ENCODE measurements at places on chromosomes 7 and 10.

DNA sequence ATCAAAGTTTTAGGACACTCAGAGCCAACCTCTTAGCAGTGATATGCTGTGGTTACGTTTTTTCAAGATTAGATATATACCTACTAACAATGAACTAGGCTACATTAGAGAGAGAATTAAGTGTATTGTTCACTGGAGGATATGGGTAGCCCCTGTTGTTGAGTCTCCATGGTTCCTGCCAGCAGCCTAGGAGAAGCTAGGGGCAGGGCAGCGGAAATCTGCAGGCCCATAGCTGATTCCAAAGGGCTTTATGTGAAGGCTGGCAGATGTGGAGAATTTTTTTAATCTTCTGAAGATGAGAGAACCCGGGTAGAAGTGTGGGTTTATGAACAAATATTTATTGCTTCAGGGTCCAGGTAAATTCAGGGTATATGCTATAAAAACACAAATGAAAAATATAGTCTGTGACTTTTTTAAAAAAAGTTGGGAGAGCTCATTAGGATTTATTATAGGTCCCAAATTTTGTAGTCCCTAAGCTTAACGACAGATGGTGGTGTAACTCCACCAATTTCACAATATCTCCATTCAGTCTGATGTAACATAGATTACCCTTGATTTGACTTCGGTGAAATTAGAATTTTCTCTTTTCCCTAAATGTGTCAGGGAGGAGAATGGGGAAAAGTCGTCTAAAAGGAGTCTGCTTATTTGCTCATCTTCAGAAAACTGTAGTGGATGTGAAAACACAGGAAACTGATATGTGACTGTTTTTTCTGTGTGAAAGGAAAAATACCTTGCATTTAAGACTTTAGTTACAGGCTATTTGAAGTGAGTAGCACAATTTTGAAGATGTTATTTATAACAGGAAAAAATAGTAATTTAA is 163.0 kb upstream of the PPP1R3A start:
- no peak for DNase-seq

- DNase-seq, result no peak
Measured at GRCh38 chr7:3917436-3917835, 616.4 kb downstream of the SDK1 start.

DNA sequence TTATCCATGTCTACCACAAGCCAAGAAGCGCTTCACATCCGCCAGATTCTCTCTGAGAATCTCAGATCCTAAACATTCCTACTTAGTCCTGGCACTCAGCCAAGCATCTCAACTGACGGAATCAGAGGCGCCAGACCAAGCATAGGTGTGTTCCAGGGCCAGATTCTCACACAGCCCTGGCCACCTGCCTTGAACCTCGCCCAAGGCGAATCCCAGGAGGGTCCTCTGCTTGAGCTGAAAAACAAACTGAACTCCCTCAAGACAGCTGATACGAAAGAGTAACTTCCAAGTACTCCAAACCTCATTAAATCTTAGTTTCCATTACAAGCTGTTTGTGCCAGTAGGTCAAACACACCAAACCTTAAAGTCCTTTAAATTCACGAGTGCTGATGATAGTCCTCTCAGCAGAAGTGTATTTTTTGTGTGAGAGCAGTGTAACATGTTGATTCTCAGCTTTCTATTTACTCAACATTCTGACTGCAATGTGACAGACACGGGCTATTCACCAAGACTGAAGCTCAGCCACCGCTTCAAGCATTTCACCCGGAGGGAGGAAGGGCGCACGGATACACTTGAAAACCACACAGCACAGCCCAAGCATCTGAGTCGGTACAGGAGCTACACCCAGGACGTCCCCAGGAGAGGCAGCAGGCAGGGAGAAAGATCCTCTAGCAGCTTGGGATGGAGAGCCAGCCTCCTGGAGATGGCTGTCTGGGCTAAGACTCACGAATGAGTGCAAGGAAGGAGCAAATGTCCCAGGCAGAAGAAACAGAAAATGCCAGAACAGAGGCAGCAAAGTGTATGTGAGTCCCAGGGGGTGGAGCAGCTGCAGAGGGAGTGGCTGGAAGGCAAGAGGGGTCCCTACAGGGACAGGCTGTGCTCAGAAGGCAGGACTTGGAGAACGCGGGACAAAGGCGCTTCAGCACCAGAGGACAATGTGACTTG is 6.0 kb downstream of the PARD3 start:
- no peak for DNase-seq

DNA sequence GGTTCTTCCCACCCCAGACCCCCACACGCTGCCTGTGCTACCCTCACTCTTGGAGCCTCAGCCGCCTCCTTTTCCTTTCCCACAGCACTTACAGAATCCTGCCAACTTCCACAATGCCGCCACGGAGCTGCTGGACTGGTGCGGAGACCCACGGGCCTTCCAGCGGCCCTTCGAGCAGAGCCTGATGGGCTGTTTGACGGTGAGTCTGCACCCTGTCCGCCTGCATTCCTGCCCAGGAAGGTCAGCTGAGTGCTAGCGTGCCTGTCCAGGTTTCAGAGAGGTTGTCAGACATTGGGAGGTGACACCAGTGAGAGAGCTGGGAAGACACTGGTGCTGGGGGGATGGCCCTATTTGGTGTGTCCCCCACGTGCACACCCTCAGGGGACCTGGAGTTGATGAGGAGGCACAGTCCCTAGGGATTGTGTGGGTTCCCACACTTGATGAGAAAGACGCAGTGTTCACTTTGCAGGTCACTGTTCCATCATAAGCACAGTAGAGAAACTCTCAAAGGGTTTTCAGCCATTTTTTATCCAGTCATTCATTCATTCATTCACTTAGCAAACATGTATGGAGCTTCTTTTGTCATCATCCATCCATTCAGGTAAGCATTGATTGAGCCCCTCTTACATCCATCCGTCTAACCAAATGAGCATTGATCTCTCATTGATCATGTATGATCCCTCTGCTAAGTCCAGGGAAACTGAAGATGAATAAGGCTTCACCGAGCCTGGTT is 138.9 kb upstream of the PPIF start:
- DNase-seq, result no peak

DNA sequence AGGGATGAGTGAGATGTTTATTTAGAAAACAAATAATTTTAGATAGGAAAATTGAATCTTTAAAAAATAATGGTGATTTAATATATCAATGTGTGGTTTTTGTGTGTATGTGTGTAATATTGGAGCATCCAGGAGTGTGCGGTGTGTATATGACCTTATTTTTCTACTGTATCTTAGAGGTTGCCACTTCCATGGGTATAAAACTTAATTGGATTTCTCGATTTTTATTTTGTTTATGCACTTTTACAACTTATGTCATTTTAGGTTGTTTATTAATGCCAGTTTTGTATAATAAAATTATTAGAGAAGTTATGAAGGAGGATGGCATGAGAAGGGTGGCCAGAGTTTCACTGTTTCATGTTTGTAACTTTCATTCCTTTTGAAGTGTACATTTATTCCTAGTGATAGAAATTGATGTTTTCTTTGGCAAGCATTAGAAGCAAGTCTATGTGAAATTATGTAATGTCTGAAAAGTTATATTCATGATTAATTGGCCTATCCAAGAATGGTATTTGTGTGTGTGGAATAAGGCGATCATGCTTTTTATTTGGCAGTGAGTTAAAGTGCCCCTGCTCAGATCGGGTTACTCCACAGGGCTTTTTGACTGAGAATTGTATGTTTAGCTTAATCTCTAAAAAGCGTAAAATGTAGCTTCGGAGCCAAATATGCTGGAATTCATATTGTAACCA is 110.3 kb downstream of the KAT6B start:
- DNase-seq, result no peak

GRCh38 chr10:132637477-132638129 is 100.0 kb downstream of the INPP5A start:
- DNase-seq, result no peak

DNA sequence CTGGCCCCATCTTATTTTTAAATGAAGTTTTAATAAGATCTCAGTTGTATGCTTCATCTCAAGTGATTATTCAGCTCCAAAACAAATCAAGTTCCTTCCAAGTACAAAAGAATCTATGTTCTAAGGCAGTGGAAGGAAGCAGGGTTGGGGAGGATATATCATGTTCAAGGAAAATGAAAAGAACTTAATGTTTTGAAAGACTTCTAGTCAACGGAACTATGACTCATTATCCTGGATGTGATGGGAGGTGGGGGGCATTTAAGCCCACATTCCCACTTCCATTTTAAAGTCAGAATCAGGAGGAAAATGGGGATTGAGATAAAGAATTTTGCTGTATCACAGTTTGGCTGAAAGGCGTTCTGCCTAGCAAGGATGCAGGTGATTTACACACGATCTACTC is 59.4 kb downstream of the FANK1 start:
- no peak for DNase-seq

- DNase-seq, result no peak
Measured at GRCh38 chr10:33215154-33215553, 119.3 kb downstream of the NRP1 start.

DNA sequence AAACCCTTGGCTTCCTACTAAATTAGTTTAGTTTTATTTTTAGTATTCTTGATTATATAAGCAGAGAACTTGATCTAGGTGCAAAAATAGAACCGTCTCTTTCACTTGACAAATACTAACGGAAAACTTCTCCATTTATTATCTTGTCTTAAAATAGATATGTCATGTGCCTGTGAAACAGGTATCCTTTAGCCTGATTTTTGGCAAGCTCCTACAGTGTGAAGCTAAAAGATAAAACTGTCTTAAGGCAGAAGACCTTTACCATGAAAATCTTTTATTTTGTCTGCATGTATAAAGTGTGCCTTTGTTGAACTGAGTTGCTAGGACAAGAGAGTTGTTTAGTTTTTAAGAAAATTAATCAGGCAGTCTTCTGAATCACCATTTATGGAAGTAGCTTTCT is 90.6 kb downstream of the CYP51A1 start:
- DNase-seq, result no peak

DNA sequence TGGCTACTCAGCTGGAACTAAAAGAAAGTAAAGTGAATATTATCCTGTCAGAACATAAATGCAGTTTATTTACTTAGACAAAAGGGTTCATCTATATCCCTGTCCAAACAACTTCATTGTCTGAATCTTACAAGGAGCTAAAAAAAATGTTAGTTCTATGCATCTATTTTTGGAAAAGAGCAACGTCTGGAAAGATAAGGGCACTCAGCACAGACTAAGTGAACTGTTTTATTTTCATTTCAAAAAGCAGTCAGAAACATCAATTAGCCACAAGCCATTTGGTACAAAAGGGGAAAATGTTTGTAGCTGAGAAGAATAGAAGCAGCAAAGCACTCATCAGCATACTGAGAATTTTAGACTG is 245.5 kb downstream of the FOXP2 start:
- no peak for DNase-seq

DNA sequence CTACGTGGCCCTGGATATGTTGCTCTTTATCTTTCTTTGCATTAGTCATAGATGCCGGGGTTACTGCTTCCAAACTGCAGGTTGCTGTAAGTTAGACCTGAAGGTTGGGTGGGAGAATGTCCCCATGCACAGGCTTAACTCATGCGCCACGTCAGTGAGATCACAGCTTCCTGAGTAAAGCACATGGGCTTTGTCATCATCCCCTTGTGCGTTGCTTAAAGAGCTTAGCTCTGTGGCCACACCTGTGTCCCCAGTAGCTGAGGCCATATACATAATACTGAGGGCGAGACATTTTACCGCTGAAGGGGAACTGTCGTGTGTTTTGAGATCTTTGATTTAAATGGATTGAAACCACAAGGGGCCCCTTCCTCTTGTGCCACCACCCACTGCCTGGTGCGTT is 45.8 kb upstream of the BTBD16 start:
- DNase-seq, result no peak

DNA sequence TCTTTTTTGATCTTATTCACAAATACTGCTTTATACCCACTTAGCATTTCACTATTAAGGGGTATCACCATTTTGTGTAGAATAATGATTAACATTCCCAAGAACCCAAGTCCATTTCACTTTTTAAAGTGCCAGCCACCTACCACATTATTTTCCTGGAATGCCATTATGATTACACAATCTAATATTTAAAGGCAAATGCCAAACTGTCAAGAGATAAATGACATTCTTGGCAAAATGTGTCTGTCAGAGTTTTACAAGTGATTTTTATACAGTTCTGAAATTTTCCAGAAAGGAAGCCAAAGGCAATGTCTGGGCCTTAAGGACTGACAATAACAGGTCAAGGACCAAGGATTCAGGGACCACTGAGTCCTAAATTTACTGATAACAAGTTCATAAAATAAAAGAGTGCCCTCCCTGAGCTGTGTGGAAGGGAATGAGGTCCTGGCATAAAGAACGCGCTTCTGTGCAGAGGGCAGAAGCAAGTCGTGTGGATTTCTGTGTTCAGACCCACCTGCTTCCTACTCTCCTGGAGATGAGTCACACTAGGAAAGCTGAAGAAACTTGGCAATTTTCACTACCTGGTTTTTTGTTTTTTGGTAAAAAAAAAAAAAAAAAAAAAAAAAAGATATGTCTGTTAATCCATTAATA is 66.5 kb downstream of the UBE2H start:
- DNase-seq, result no peak

GRCh38 chr7:107692501-107692900 is 31.9 kb downstream of the SLC26A4 start:
- no peak for DNase-seq

GRCh38 chr10:79131836-79132631 is 63.3 kb downstream of the ZMIZ1 start:
- DNase-seq, result no peak

- DNase-seq, result no peak
Measured at GRCh38 chr10:62155054-62155680, 113.5 kb downstream of the RTKN2 start.

DNA sequence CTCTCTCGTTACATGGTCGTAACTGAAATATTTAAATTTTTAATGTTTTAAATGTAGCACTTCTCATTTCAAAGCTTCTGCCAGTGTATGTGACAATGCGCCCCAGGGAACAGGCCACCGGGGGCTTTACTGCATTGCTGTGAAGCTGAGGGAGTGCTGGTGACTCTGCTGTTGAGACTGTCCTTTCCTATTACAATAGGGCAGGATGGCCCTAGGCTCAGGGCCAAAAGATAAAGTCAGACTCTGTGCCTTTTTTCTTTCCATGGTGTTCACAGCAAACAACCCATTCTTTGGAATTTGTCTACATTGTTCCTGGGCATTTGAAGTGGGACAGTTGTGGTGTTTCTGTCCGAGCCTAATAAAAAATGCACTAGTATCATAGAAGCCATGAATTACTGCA is 107.3 kb downstream of the GALNT11 start:
- DNase-seq, result no peak

Measured in stimulated activated CD4-positive, alpha-beta T cell treated with anti-CD3 and anti-CD28 coated beads, Interleukin-15, amount 100 ng/mL, for 1 hour (primary cell).